ENCODE measurements at places on chromosomes 6 and 20.

DNA sequence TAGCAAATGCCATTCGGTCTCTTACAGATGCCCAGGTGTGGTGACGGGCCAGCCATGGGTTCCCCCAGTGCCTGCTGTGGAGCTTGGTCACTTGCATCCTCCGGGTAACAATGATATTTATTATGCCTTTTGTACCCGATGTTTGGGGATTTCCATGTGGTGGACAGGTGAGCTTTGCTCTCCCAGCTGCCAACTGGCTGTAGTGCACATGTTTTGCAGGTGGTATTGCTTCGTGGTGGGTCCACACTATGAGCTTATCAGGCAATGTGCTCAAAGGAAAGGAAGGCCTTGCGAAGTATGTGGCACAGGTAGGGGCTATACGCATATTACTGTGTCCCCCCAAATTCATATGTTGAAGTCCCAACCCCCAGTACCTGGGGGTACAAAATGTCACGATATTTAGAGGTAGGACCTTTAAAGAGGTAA lies 4.2 kb upstream of the CTCFL start:
- DNase-seq = no peak

DNA sequence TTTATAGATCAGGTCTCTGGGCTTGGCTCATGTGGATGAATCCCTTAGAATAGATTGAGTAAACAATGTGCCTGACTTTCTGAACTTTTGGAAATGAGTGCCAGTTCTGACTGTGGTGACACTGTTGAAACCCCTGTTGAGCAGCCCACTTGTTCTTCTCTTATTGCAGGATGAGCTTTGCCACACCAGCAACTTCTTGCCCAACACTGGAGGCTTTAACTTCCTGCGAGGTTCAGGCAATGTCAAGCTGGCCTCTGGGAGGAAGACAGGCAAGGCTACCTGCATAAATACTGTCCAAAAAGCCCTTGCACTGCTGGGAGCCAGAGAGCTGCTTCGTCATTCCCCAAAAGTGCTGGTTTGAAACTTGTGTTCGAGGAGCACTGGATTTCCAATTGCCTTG lies 32.8 kb upstream of the SMIM8 start:
- no peak for DNase-seq

DNA sequence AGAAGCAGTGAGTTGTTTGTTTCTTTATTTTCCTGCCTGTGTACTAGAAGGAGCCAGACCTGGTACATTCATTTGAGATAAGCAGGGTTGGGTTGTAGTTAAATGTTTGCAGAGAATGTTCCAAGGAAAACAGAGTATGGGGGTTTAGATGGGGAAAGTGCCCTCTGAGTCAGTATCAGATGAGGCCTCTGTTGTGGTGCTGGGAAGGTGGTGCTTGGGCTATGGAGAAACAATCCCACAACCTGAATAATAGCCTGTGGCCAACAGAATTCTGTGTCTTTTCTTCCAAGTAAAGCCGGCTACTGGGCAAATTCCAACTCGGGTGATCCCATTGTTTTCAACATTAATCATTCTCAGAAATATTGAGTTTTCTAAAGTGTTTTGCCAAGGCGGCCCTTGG lies 109.3 kb downstream of the RNF144B start:
- no peak for DNase-seq

GRCh38 chr20:14888134-14888533 lies 550.7 kb upstream of the FLRT3 start:
- no peak for DNase-seq

- no peak for DNase-seq
Observed at GRCh38 chr6:138203315-138203714, 15.0 kb downstream of the PBOV1 start.

DNA sequence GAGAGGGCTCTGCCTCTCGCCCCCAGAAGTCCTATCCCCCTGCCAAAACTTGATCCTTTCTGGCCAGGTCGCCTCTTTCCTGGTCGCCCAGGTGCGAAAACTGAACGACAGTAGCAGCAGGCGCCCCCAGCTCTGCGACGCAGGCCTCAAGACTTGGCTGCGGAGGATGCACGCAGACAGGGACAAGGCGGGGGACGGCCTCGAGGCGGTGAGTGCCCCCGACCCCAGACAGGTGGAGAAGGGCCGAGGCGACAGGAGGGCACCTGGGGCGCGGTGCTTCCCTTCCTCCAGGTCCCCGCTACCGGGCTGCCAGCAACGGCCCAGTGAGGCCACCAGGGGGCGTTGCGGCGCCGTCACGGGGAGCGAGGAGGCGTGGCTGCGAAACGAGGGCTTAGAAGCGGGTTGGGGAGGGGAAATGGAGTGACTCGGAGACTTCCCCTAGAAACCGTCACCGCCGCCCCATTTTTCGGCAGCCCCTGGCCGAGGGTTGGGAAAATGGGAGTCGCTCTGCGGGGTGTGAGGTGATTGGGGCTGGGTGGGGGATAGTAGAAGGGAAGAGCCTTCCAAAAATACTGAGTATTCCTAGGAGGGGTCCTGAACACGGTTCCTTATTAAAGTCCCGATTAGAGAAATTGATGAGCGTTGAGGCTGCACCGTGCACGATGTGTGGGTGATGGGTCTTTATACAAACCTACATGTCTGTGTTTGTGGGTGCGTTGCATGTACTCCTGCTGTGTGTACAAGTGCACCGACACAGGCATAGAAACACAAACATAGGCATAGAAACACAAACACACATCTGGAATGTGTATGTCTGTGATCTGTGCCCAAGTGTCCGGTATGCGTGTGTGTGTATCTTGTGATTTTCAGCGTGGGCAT lies 44.6 kb downstream of the ARHGAP40 start:
- DNase-seq = peak; percentile 93

DNA sequence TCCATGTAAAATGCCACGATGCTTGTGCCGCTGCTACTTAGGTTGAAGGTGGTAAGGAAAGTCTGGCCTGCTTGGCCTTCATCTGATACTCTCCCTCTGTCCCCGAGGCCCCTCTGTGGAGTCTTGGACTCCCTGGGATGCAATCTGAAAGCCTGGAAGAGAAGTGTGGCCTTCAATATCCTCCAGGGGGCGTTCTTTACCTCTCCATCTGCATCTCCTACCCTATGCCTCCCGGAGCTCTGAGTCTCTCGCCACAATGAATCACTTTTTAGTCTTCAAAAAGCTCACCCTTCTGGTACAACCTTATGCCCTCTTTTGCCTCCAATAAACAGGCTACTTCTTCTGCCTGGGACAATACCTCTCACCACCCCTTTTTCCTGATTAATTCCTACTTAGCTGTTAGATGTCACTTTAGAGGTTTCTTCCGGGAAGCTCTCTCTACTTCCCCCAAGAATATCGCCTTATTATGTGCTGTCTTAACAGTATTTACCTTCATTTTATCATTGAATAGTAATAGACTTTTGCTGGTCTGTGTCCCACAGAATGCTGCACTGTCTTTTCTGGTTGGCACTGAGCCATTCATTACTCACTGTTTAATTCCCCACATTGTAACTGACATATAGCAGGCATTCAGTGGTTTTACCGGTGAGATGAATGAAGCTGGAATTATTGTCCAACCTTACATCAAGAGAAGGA lies 13.9 kb upstream of the ATG5 start:
- DNase-seq = peak; percentile 63

- DNase-seq = no peak
Observed at GRCh38 chr20:44716309-44717106, 1.3 kb downstream of the CCN5 start.

- DNase-seq = no peak
Observed at GRCh38 chr6:138907167-138907566, 80.9 kb downstream of the REPS1 start.

GRCh38 chr6:159682295-159682694 lies 10.7 kb downstream of the SOD2 start:
- no peak for DNase-seq

DNA sequence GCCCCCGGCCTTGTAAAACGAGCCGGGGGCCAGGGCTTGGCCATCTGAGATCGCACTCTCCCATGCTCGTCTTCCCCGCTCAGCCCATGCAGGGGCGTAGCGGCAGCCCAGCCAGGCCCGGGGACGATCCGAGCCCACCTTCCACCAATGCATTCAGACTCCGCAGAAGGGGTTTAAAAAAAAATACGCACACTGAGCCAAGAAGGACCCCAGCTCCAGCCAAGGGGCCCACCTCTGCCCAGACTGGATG lies 320 bp downstream of the GSTA4 start:
- DNase-seq = peak; percentile 37

GRCh38 chr6:3328145-3328544 lies 69.4 kb downstream of the PSMG4 start:
- no peak for DNase-seq

DNA sequence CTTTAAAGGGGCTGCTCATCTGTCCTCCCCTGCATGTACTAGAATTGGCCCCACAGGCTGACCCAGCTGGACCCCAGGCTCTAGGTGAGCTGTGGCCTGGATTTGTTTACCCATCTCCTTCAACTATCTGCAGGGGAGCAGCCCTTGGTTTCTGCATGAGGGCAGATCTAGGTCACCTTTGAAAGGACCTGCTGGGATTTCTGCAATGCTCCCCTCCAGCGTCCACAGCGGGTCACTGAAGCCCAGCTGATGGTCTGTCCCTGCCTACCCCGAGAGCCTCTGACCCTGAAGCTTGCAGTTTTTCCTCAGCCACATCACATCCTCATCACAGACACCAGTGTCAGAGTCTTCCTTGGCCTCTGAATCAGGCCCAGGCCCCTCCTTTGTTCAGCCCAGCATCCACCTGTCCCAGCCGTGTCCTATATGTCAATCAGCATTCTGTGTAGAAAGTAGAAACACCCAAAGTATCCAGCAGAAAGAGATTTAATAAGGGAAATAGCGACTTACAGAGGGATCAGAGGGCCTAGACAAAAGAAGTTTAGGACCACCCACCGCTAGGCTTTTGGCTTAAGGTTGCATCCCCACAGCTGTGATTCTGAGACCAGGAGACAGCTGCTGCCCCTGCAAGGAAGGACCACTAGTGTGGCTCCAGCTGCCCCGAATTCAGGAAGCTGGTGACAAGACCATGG lies 243.1 kb downstream of the LRFN2 start:
- DNase-seq = no peak

- DNase-seq = no peak
Observed at GRCh38 chr6:162478192-162478671, 249.3 kb downstream of the PRKN start.

DNA sequence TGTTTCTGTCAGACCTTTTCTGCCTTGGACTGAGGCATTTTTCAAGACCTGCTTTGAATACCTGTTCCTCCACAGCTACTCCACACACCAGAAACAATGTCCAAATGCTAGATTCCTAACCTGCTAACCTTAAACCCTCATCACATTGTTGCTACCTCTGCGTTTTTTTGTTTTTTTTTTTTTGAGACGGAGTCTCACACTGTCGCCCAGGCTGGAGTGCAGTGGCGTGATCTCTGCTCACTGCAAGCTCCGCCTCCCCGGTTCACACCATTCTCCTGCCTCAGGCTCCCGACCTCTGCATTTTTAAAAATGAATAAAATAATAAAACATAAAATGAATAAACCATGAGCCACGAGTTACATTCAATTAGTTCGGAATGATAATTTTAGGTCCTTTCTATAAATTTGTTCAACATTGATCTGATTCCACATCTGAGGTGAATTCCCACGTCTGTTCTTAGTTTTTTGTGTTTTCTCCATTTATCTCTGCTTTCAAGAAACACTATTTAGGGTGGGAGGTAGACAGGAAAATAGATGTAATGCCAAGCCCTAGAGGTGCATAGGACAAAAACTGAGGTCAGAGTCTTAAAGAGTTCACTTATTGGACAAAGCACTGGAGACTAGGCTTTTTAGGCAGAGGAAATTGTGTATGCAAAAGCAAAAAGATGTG lies 1.3 kb downstream of the C6orf89 start:
- DNase-seq = no peak

DNA sequence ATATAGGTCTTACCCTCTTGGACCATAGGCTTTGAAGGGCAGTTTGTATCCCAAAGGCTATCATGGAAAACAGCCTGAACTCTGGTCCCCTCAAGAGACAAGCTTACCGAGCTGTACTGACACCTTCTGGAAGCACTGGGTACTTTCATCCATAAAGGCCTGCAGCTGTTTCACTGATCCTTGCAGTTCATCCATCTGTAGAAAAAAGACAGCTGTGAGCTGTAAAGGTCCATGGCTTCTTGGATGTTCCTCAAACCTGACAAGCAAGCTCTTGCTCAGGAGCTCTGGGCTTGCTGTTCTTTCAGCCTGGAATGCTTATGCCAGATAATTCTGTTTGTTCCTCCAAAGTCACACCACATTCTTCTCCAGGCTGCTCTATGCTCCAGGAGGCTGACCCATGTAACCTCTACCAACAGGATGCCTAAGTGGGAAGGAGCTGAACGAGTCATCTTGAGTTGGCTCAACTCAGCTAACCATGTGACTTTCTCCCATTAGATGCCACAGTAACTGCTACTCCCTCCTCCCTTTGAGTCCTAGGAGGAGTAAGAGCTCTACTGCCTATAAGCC lies 8.8 kb upstream of the NDRG3 start:
- DNase-seq = peak; percentile 47

- no peak for DNase-seq
Observed at GRCh38 chr6:33075568-33076405, at the start of gene HLA-DPB1. Gene HLA-DPB1, plus strand, starts transcription at chr6:33075990. Its CDS starts 52 bp downstream, at chr6:33076042.

GRCh38 chr6:5112066-5112799 lies 27.1 kb downstream of the PPP1R3G start:
- no peak for DNase-seq

GRCh38 chr6:37987018-37987417 lies 167.5 kb downstream of the ZFAND3 start:
- peak; percentile 49 for DNase-seq

DNA sequence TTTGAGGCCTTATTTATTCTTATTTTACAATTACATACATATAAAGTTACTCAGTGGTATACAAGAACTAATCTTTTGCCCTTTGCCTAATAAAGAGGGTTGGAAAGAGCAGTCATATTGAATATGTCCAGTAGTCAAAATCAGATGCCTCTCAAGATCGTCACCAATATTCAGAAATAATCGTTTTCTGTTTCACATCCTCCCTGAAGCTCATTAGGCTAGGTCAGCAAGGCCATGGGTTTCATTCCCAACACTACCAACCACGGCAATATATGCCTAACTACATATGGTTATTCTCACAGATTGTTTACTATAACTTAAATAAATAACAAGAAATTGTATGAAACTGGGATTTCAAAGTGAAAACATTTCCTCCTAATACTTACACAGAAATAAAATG lies 167.2 kb upstream of the MANEA start:
- DNase-seq = no peak

DNA sequence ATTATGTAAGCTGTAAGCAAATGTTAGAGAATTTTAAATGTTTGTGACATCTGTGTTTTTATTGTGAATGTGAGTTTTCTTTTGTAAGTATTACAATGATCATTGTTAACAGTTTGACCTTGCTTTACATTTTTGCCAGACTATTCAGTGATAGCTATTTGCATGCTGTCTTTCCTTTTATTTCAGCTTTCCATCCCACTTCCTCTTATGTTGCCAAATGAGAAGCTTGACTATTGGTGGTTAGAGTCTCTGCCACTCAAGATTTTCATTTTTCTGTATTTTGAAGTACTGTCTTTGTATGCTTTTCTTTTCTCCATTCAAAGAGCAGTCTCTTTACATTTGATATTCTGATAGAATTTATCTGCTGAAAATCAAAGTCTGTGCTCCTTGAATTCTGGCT lies 104.1 kb downstream of the PRIM2 start:
- no peak for DNase-seq

- no peak for DNase-seq
Observed at GRCh38 chr6:20148433-20148832, 63.8 kb downstream of the MBOAT1 start.
